Foreskin keratinocyte (primary cell): ENCODE measurements at places on chromosomes 16 and 17. TPM values are rescaled to one million over a fixed set of nuclear protein-coding genes. Genes with fewer than 3 reads are reported as not detected.

- peak; percentile 50 for DNase-seq
Observed at GRCh38 chr16:57091200-57091974, 996 bp upstream of the CPNE2 start.

- no peak for DNase-seq
Observed at GRCh38 chr17:17200831-17201230, 5.3 kb downstream of the PLD6 start.

GRCh38 chr17:36500745-36501225, 14.3 kb downstream of the ZNHIT3 start:
- no peak for DNase-seq

GRCh38 chr17:15236281-15237105, 28.6 kb downstream of the PMP22 start:
- DNase-seq = no peak

DNA sequence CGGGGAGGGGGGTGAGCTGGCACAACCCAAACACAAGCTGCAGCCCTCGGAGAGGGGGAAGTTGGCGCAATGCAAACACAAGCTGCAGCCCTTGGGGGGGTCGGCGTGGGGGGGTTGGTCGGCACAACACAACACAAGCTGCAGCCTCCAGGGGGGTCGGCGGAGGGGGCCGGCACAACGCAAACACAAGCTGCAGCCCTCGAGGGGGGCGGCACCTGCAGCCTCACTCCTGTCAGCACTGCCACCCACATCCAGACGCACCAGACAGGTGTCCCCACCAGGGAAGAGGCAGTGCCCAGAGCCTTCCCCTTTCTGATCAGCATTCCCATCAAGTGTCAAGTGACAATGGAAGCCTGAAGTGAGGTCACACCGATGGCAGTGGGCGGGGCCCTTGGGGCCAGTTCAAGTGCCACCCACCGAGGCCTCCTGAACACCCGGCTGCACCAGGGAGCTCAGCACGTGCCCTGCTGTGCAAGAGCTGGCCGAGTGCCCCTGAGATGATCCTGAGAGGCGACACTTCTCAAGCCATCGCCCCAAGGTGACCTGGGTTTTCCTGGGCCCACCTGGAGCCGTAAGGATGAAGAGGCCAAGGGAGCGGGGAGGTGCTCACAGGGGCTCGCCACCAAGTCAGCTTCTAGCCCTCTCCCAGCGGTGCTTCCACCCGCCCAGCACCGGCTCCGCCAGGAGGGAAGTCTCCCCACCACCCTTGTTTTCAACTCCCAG, 59.3 kb downstream of the KLHDC4 start:
- no peak for DNase-seq

DNA sequence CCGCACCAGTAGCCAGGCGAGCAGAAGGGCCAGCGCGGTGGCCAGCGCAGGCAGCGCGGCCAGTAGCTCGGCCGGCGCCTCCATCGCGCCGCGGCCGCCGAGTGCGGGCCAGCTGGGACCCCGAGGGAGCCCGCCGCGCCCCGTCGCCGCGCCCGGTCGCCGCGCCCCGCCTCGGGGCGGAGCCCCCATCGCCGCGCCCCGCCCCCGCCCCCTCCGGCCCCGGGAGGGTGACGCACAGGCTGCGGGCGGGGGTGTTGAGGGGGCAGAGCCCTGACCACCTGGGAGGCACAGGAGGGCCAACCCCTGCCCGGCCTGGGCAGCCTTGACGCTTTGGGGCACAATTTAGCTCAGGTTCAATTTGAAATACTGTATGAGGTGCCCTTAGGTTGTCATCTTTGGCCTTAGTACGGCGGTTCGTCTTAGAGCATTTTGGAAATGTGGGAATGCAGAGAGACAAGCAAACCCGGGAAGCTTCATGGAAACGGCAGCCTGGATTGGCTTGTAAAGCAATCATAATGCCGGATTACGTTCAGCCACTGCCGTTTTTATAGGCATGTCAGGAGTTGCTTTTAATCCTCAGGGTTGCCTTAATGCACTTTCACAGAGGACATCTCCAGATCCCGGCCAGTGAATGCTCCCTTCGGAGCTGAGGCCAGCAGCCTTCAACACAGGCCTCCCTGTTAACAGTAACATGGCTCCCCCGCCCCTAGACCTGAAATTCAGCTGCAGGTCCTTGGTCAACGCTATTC, at the start of gene MXRA7:
Gene MXRA7, minus strand, starts transcription at position 103 of the 749 bp plus-strand sequence. Its CDS starts 19 bp downstream, at position 84.
- DNase-seq = no peak

DNA sequence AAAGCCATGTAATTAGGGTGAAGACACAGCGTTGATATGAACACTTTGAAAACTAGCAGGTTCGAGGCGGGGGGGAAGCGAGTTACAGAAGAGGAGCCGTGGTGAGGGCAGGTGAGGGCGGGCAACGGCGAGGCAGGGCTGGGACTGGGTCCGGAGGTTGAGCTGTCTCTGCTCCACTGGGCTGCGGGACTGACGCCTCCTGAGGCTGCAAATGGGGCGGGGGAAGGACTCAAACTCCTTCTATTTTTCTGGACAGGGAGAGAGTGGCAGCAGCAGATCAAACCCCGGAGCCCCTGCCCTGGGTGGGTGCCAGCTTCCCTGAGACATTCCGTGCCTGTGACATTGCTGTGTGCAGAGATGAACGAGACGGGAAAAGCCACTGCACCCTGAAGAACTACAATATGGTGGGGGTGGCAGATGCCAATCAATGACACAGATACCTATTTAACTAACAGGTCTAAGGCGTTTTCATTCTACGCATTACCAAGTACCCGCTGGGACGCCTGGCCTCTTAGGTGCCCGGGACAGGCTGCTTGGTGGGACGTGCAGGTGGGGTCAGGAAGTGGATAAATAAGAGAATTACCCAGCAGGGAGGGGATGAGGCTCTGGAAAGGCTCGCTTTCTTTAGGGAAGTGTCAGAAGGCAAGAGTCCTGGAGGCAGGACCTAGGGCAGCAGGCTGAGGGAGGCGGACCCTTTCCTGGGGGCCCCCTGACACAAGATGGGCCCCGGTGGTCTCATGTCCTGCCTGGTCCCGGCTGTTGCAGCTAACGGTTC, 30.4 kb downstream of the RPH3AL start:
- DNase-seq = no peak

- peak; percentile 19 for DNase-seq
Observed at GRCh38 chr16:87441886-87442580, 49.9 kb downstream of the MAP1LC3B start.

Gene IL21R
- 0.14 and 0.18 TPM in 2 replicates for total RNA-seq

Gene SMTNL2
- total RNA-seq = not detected in 2 replicates

- no peak for DNase-seq
Observed at GRCh38 chr17:68820825-68821481, 134.2 kb downstream of the ABCA8 start.

Gene VPS4A
- total RNA-seq = 37.8 and 43.1 TPM in 2 replicates

- DNase-seq = no peak
Observed at GRCh38 chr16:89855301-89855945, 18.0 kb upstream of the TCF25 start.

DNA sequence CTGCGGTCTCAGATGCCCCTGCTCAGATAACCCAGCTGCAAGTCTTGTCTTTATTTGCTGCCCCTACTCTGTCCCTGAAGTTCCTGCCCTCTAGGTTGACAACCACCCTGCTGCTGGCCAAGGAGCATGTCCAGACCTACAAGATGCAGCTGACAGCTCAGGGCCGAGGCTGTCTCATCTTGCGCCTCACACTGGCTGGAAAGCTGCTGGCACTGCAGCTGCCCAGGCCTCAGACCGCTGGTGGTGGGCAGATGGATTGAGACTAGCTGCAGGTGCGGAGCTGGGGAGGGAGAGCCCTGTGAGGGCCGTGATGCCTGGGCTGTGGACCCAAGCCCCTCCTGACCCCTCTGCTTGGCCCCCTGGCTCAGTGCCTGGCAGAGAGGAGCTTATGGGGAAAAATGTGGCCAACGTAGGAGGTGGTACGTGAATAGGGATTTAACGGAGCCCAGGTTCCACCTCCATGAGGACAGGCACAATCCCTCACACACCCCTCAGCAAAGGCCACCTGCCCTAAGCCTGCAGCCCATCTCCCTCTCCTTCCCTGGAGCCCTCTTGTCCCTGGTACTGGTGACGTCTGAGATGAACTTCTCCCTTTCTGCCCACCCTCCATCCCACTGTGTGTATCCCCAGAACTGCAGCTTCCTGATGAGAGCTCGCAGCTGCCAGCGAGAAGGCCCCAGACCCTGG, 8.3 kb upstream of the GALK1 start:
- DNase-seq = no peak

Gene PRCD
- total RNA-seq = 0.63 and 0.88 TPM in 2 replicates

- no peak for DNase-seq
Observed at GRCh38 chr17:50837980-50838954, 2.9 kb downstream of the WFIKKN2 start.

GRCh38 chr17:27457731-27458523, 1.7 kb downstream of the KSR1 start:
- no peak for DNase-seq

- no peak for DNase-seq
Observed at GRCh38 chr16:27818246-27818645, 245.3 kb downstream of the GSG1L start.

DNA sequence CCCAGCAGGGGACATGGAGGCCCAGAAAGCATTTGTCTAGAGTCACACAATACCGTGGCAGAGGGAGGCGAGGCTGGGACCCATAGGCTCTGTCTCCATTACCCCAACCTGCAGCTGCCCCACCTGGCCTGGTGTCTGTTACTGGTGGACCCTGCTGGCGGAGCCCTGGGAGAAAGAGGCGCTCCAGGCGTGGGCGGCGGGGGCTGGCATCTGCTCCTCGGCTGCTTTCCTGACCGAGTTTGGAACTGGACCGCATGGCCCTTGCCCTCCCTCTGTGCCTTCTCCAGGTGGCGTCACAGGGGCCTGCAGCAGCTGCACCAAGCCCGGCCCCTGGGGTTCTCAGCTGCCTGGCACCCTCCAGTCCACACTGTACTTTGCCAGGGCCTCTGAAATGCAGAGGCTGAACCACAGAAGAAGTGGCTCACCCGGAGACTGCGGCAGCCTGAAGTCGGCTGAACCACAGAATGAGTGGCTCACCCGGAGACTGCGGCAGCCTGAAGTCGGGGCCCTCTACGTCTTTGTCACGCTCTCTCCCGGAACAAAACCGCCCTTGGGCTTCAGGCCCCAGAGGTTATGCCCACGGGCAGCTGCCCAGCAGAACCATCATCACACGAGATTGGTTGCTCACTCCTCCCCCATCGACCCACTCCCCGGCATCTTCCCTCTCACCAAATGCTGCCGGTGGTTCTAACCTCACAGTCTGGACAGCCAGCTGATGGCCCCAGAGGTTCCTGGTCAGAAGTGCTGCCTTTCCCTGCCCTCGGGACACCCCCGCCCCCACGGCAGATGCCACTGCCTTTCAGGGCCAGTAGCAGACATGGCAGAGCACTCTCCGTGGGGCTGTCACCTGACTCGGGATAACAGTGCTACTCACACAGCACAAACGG, 20.2 kb downstream of the CBFA2T3 start:
- no peak for DNase-seq

DNA sequence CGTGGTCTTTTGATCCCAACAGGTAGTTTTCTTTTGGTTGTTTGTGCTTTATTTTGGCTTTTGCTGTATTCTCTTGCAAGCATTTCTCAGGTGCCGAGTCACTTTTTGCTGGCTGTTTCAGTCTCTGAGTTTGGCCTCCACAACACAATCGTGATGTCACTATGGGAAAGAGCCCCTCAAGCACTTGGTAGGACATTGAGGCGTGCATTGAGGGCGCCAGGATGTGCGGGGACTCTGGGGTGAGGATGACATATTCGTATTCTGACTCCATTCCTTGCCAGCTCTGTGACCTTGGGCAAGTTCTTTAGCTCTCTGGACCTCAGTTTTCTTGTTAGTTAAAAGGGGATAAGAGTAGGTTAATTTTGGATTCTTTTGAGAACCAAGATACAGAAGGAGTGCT, 13.0 kb downstream of the KSR1 start:
- DNase-seq = no peak

GRCh38 chr16:86946396-86946795, 368.0 kb downstream of the FOXL1 start:
- DNase-seq = no peak

Gene CDRT15L2
- total RNA-seq = not detected in 2 replicates

GRCh38 chr17:6069539-6070429, at the start of gene WSCD1:
WSCD1 (plus strand) TSS chr17:6070379; CDS start chr17:6080659, 10,280 bp downstream.
- no peak for DNase-seq

Gene KRT20
- total RNA-seq = not detected in 2 replicates

- no peak for DNase-seq
Observed at GRCh38 chr17:81488276-81488860, 24.2 kb downstream of the ACTG1 start.

DNA sequence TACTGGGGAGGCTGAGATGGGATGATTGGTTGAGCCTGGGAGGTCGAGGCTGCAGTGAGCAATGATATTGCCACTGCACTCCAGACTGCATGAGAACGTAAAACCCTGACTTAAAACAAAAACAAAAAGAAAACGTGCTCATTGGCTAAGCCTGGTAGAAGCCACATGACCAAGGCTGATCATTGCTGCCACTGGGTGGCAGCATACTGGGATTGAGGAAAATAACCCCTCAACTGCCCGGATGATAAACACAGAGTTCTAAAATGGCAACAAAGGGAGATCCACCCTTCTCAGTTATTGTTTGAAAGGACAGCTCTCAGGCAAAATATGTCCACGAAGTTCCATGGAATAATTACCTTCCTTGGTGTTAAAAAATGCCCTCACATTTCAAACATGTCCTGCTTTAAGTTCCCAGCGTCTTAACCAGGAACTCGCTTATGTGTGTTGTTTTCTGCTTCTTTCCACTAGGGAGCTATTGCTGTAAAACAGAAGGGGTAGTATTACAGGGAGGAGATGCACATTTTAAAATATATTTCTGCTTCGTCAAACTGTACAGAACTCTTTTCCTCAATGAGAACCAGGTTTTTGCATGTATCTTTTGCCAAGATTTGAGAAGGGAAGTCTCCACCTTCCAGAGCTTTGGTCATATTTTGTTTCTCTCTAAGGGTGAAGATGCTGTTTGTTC, 675.3 kb downstream of the MAF start:
- DNase-seq = peak; percentile 3

GRCh38 chr16:75599452-75600277, 23.4 kb downstream of the ADAT1 start:
- DNase-seq = no peak

Gene RFWD3
- 40.4 and 45.0 TPM in 2 replicates for total RNA-seq

DNA sequence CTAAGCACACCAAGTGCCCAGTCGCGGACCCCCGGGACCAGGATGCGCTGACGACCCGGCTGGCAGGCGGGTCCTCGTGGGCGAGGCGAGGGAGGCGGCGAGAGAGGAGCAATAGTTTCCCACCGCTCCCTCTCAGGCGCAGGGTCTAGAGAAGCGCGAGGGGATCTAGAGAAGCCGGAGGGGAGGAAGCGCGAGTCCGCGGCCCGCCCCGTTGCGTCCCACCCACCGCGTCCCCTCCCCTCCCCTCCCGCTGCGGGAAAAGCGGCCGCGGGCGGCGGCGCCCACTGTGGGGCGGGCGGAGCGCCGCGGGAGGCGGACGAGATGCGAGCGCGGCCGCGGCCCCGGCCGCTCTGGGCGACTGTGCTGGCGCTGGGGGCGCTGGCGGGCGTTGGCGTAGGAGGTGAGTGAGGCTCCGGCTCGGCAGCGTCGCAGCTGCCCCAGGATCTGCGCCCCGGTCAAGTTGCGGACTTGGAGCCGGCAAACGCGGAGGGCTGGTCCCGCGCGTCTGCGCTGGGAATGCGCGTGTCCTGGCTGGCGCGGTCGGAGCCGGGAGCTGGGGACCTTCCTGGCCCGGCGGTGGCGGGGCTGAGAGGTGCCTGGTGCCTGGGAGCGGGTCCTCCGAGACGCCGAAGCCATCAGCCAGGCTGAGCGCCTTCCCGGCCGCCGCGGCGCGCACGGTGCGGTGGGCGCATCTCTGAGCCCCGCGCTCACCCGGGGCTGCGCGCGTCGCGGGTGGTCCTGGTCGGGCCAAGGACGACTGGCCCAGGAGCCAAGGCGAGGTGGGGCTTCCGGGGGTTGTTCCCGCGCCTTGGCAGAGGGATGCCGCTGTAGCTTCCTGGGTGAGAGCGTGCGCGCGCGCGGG, at the start of gene ITGB3:
Gene ITGB3, plus strand, starts transcription at position 287 of the 862 bp plus-strand sequence. Its CDS starts 35 bp downstream, at position 322.
- DNase-seq = no peak

GRCh38 chr17:1025733-1026598, 29.0 kb downstream of the TIMM22 start:
- DNase-seq = no peak
